ENCODE measurements at places on chromosomes 12 and 14.

GRCh38 chr12:92912052-92912451 lies 17.0 kb downstream of the EEA1 start:
- no peak for DNase-seq

GRCh38 chr14:45120096-45120495 lies 14.2 kb downstream of the FKBP3 start:
- DNase-seq = no peak

DNA sequence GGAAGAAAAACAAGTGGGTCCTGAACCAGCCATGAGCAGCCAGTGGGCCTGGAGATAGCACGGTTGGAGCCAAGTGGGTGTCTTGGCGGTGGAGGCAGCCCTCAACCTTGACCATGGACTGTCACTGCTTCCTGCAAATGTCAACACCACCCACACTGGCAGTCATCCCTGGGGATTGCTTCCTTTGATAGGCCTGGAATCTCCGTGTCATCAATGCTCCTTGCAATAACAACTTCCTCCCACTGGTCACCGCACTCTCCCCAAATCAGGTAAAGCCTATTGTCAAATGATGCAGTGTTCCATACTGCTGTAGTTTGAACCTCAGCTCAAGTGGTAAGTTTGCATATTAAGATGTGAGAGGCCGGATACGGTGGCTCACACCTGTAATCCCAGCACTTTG lies 129.1 kb downstream of the NTF3 start:
- no peak for DNase-seq

DNA sequence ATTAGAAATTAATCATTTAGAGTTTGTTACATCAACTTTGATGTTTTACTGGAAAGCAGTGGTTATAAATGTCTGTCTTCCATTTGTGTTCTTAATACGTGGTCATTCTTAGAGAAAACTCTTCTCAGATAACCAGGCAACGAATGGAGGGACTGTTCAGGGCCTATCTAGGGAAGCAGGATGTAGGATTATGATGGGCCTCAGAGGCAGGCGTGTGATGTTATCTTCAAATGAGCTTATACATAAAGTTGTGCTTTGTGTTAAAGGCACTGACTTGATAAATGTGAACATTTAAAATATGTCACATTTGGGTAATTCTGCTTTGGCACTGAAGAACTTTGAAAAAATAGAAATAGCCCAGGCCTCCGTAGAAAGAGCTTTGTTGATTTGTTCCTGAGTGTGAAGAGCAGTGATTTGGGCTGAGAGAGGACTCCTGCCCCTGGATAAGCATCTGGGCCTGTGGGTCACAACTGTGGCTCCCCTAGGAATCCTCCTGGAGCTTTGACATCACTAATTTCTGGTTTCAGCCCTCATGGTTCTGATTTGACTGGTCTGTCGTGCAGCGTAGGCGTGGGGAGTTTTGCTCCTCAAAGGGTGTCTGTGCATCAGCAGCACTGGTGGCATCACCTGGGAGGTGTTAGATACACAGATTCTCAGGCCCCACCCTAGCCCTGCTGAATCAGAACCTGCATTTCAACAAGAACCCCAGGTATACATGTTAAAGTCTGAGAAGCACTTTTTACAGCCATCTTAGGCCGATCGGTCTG lies 55.4 kb downstream of the SAMD4A start:
- no peak for DNase-seq

GRCh38 chr14:103292426-103293374 lies 41.3 kb upstream of the EIF5 start:
- DNase-seq = no peak

GRCh38 chr12:95213928-95214327 lies 3.3 kb downstream of the FGD6 start:
- no peak for DNase-seq

Measured in NCI-H2081 treated with DMSO at 0.1 percent for 48 hours (cell line).